ENCODE measurements at places on chromosomes 2 and 18. TPM values are rescaled to one million over a fixed set of nuclear protein-coding genes. Genes with fewer than 3 reads are reported as not detected.

GKN1 gene
- not detected for total RNA-seq

FBLN7 gene
- 2.1 TPM for total RNA-seq

RAPGEF4 gene
- 8.8 TPM for total RNA-seq

ALLC gene
- not detected for total RNA-seq

UGT1A3 gene
- not detected for total RNA-seq

ASXL3 gene
- total RNA-seq: 1.7 TPM

CLASP1 gene
- total RNA-seq: 54.8 TPM

LRP1B gene
- 0.07 TPM for total RNA-seq

CCDC68 gene
- total RNA-seq: 2.9 TPM

RUFY4 gene
- total RNA-seq: not detected

DNAJC5G gene
- 0.77 TPM for total RNA-seq

SKOR2 gene
- total RNA-seq: not detected

TUBA4B gene
- total RNA-seq: not detected

VIT gene
- total RNA-seq: 0.48 TPM

SCN9A gene
- 1.8 TPM for total RNA-seq

GNLY gene
- total RNA-seq: not detected

DCDC2C gene
- total RNA-seq: not detected

GAL3ST2 gene
- not detected for total RNA-seq

GDF7 gene
- total RNA-seq: 1.1 TPM

PLGLB1 gene
- 0.75 TPM for total RNA-seq

CDH7 gene
- not detected for total RNA-seq

PNO1 gene
- total RNA-seq: 25.6 TPM

PHOSPHO2 gene
- total RNA-seq: 2.7 TPM

FOXI3 gene
- total RNA-seq: not detected

TNFRSF11A gene
- total RNA-seq: 11.1 TPM

ALPI gene
- total RNA-seq: not detected

TMEM247 gene
- not detected for total RNA-seq

XIRP2 gene
- total RNA-seq: 0.66 TPM

CREG2 gene
- 0.88 TPM for total RNA-seq

CRYGD gene
- not detected for total RNA-seq

RMND5A gene
- total RNA-seq: 21.5 TPM

SNTG2 gene
- total RNA-seq: not detected

IL36G gene
- total RNA-seq: not detected

C2orf81 gene
- 0.71 TPM for total RNA-seq

RESP18 gene
- total RNA-seq: not detected

LOXHD1 gene
- not detected for total RNA-seq

TRIM43 gene
- not detected for total RNA-seq

LINC00305 gene
- not detected for total RNA-seq

LRRTM4 gene
- not detected for total RNA-seq

SLC11A1 gene
- not detected for total RNA-seq

PPP4R3B gene
- 51.5 TPM for total RNA-seq

MTX2 gene
- total RNA-seq: 31.7 TPM

GPR35 gene
- total RNA-seq: 0.33 TPM

DSC2 gene
- not detected for total RNA-seq

SPC25 gene
- 20.5 TPM for total RNA-seq

NEU2 gene
- not detected for total RNA-seq

CPLX4 gene
- not detected for total RNA-seq

MLPH gene
- total RNA-seq: not detected

STK11IP gene
- total RNA-seq: 20.2 TPM

ANKRD30B gene
- total RNA-seq: not detected

MEIS1 gene
- total RNA-seq: 26.5 TPM

SERPINB13 gene
- total RNA-seq: not detected

SAG gene
- total RNA-seq: not detected

KIAA2012 gene
- not detected for total RNA-seq

UPP2 gene
- not detected for total RNA-seq

SERPINB4 gene
- total RNA-seq: not detected

PCARE gene
- not detected for total RNA-seq

All from endothelial cell of umbilical vein (primary cell).